ENCODE measurements at places on chromosomes 16 and 17.

GRCh38 chr16:90004577-90004976 is 14.7 kb downstream of the DBNDD1 start:
- no peak for DNase-seq

DNA sequence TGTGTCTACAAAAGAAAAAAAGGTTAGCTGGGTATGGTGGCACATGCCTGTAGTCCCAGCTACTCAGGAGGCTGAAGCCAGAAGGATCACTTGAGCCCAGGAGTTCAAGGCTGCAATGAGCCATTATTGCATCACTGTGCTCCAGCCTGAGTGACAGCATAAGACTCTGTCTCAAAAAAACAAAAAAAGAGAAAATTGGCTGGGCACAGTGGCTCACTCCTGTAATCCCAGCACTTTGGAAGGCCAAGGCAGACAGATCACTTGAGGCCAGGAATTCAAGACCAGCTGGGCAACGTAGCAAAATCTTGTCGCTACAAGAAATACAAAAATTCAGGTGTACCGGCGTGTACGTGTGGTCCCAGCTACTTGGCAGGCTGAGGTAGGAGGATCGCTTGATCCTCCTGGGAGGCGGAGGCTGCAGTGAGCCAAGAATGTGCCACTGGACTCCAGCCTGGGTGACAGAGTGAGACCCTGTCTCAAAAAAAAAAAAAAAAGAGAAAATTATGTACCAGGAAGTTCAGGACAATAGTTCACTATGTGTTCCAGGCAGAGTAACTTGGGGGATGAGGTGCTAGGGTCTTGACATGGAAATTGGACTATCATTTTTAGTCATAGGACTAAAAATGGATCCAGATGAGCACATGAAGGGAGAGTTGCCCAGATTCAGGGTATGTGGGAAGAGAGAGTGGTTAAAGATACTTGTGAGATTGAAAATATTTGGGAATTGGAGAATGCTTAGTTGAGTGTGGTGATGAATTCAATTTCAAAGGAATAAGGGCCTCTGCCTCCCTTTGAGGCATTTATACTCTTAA is 11.0 kb downstream of the ALDH3A2 start:
- DNase-seq: no peak

- no peak for DNase-seq
These were observed 194.0 kb downstream of the KATNIP start for GRCh38 chr16:27743963-27744362.

DNA sequence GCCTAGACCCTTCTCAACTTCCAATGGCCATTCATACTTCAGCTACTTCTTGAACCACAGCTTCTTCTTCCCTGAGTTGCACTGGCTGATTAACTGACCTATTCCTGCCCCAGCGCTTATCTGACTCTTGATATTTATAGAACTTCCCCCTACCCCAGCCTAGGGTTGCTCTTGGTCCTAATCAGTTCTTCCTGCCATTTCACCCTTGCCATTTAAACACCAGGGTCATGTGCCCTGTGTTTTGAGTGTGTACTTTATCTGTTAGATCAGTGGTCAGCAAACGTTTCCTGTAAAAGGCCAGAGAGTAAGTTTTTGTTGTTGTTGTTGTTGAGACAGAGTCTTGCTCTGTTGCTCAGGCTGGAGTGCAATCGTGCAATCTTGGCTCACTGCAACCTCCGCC is 82.4 kb upstream of the COX10 start:
- DNase-seq: no peak

GRCh38 chr17:76540381-76541300 is 797 bp downstream of the PRCD start:
- peak; percentile 30 for DNase-seq

- DNase-seq: peak; percentile 11
These were observed 363.7 kb downstream of the SNX29 start for GRCh38 chr16:12340151-12340733.

GRCh38 chr17:78396441-78397337 is 18.2 kb downstream of the PGS1 start:
- DNase-seq: no peak

- no peak for DNase-seq
These were observed 51.4 kb upstream of the NFAT5 start for GRCh38 chr16:69514356-69514755.

DNA sequence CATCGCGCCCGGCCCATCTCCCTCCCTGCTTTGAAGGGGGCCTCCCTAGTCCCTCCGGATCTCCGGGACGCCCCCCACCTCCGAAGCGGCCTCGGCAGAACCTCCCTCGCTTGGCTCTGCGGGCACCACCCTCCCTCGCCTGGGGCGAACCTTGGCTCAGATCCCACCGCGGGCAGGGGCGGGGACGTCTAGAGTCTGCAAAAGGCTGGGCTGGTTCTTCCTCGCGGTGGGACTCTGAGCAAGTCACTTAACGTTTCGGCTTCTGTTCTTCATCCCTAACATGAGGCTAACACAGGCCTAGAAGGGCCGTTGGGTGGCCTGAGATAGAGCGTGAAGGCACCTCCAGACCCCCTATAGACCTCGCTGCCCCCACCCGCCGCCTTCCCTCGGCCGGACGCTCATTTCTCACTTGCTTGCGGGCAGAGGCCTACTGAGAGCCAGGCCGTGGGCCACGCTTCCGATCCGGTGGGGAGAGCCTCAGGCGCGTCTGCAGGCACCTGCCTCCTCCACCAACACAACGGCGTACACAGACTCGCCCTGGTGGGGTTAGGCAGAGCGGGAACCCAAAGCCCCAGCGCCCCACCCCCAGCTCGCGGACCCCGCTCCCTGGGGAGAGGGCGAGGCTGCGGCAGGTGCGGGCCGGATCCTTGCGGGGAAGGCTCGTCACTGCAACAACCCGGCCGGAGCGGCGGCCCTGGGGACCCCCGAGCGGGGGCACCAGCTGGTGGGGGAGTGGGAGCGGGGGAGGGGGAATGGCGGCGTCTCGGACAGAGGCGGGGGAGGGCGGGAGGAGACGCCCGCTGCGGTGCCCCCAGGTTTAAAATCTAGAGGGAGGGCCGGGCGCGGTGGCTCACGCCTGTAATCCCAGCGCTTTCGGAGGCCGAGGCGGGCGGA is 5.4 kb downstream of the MYO1C start:
- DNase-seq: peak; percentile 80

- peak; percentile 28 for DNase-seq
These were observed 825 bp downstream of the METTL9 start for GRCh38 chr16:21600031-21600773.

DNA sequence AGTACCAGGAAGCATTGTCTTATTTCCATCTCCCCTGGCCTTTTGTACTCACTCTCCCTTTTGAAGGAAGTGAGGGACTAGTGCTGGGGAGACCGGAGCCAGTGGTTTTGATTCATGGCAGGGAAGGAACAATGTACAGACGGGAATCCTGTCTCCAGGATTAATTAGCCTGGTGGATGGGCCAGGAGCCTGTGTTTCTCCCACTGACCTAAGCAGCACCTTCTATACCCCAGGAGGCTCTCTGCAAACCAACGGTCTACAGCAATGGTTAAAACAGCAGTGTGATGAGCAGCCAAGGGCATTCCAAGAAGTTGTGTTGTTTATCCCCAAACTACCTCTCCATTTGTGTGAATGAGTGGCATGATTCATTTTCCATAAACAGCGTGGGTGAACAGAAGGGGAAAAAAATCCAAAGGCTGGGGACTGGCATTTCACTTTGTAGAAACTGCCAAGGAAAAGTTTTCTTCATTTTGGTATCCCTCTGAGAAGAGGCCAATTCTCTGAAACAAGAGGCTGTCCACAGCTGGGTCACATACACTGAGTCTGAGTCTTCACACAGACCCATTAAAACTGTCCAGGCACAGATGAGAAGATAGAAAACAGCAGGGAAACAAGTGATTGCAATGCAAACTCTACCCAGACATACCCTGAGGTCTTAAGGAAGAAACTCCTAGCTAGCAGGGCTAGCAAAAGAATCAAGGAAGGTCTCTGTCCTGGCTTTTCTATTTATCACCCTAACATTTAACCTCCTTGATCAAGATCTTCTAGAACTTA is 18.1 kb downstream of the ANKFN1 start:
- DNase-seq: no peak

GRCh38 chr16:30783280-30784109 is 3.5 kb downstream of the ZNF629 start:
- no peak for DNase-seq

DNA sequence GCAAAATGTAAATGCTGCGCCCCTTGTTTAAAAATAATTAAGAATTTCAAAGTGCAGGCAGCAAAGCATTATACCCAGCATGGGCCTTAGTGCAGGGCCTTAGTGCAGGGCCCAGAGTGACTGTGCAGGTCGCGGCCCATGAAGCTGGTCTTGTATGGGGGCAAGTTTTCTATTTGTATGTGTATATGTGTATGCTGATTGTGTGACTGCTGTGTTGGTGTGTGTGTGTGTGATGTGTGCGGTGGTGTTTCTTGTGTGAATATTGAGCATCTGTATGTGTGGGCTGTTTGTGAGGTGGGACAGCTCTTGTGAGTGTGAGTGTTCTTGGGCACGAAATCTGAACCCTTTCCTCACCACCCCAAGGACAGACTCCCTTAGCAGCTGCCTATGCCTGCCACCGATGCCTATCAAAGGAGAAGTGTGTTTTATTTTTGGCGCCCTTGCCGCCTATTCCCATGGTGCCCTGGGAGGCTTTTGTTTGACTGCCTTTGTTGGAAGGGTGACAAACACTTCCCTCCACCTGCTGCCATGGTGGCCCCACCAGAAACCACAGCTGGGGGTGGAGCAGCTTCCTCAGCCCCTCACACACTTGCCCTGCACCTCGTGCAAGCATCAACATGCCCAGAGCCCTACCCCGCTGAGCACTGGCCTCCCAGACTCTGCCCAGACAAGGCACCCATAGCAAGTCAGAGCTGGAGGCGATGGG is 18.0 kb downstream of the CCR7 start:
- DNase-seq: peak; percentile 72

DNA sequence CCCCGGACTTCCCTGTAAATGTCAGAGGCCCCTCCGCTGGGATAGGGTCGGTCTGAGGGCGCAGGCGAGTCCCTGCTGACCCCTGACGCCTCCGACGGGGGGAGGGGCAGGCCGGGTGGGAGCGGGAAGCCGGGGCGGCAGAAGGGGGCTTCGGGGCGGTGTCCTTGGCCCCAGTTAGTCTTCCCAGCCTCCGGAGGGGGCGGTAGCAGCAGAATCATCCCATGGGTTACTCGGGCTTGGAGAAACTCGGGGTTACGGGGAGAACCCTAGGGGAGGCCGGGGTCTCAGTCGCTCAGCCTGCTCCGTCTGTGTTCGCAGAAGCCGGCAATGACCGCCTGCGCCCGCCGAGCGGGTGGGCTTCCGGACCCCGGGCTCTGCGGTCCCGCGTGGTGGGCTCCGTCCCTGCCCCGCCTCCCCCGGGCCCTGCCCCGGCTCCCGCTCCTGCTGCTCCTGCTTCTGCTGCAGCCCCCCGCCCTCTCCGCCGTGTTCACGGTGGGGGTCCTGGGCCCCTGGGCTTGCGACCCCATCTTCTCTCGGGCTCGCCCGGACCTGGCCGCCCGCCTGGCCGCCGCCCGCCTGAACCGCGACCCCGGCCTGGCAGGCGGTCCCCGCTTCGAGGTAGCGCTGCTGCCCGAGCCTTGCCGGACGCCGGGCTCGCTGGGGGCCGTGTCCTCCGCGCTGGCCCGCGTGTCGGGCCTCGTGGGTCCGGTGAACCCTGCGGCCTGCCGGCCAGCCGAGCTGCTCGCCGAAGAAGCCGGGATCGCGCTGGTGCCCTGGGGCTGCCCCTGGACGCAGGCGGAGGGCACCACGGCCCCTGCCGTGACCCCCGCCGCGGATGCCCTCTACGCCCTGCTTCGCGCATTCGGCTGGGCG is 542 bp downstream of the GUCY2D start:
- no peak for DNase-seq

- no peak for DNase-seq
These were observed 8.0 kb upstream of the MYH2 start for GRCh38 chr17:10557422-10557821.

DNA sequence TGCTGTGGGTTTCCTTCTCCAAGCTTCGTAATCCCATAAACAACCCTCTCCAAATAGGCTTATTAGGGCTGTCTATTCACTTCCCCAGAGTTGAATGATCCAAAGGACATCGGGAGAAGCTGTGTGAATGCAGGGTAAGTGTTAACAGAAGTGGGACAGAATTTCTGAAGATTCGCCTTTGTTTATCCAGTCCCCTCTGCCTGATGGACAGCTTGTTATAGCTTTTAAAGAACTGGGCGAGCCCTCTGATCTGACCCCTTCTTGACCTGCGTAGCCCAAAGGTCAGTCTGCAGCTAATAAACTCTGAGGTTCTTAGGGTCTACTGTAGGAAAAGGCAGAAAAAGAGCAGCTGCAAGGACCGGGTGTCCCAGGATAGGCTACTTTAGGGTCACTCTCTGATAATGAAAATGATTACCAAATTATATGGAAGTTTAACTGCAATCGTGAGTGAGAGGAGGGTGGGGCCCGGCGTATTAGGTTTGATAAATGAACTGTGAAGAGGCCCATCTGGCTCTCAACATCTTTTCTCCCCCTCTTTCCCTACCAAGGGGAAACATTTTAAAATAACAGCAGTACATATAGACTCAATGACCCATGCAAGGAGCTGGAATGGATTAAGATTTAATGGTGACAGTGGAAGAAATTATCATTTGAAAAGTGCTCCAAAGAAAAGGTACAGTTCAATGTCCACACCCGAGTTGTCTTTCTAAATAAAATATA is 233.4 kb downstream of the FTO start:
- no peak for DNase-seq

GRCh38 chr17:30921544-30922196 is at the start of gene ADAP2:
TSS of gene ADAP2 (plus strand) at chr17:30921945. CDS start at chr17:30922015, 70 bp downstream.
- DNase-seq: no peak

GRCh38 chr16:15403392-15403995 is 7.9 kb downstream of the MPV17L start:
- DNase-seq: no peak

GRCh38 chr16:55120826-55121225 is 190.2 kb downstream of the IRX5 start:
- no peak for DNase-seq

GRCh38 chr17:28889996-28890395 is 7.5 kb downstream of the FLOT2 start:
- no peak for DNase-seq

GRCh38 chr16:49469930-49470451 is 96.4 kb downstream of the C16orf78 start:
- no peak for DNase-seq

DNA sequence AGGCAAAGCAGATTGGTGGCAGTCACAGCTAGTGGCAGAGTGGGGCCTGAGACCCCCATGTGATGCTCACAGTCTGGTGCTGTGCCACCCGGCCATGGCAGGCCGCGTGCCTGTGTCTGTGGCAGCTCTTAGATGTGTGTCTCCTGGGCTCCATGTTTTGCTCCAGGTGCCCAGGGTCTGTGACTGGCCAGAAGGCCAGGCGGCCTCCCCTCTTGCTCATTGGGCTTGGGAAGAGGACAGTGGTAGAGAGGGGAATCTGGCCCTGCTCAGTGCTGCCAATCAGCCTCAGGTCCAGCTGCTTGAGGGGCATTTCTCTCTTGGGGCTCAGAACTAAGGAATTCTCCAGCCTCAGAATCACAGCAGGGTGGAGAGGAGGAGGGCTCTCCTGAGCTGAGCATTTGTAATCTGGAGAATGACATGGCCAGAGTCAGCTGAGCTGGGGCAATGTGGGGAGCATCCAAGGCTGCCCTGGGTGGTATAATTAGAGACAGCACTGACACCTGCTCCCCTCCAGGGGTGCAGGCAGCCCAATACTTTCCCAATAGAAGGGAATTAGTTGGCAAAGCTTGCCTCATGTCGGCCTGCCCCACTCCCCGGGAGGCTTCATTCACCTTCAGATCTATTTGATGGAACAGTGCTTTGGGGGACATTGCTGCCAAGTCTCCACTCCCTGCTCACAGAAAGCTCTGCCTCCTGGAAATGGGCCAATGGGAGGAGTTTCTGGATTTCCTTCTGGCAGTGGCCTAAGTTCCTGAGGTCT is 2.7 kb upstream of the LASP1NB start:
- no peak for DNase-seq

- DNase-seq: no peak
These were observed 27.2 kb downstream of the NPLOC4 start for GRCh38 chr17:81609541-81610311.

GRCh38 chr17:5019475-5019956 is 15.7 kb downstream of the SLC52A1 start:
- peak; percentile 38 for DNase-seq

Measured in CD4-positive, alpha-beta T cell treated with Interleukin-12 subunit alpha and Interleukin-12 subunit beta, for 1 hour (primary cell).